ENCODE measurements at places on chromosomes 12 and 14.

DNA sequence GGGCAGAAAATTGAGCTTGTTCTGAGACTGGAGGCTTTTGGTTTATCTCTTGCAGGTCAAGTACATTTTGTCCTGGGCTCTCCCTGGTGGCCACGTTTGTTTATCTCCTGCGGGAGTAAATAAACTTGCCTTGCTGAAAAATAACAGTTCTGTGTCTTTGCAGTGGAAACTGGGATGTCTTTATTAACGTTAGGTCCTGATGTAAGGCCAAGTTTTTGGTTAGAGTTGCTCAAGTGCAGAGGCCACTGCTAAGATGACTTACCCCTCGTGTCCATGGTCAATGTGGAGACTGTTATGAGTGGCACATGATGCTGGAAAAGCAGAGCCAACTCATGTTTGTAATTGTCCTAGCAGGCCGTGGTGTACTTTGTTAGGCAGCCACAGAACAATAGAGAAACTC is 3.8 kb downstream of the PTPN11 start:
- DNase-seq, result no peak

- DNase-seq, result no peak
These were observed 9.6 kb upstream of the NPFF start for GRCh38 chr12:53516758-53517455.

- DNase-seq, result no peak
These were observed 245.3 kb downstream of the ZFP36L1 start for GRCh38 chr14:68547305-68548193.

DNA sequence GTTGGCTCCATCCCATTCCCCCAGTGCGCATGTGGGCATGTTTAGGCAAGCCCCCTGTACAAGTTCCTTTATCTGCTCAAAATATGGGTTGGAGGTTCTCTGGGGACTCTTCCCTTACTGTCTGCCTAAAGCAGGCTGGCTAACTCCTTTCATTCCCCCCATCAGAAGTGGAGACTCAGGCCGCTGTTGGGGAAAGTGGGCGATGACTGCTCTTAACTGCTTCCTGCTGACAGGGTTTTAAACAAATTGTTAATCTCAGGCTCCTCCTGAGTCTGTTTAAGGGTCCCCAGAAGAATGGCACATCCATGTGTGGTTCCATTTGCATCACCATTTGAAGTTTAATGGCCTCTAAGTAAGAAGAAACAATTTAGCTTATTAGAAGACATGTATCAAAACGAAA is 15.4 kb upstream of the FAR2 start:
- DNase-seq, result no peak

- no peak for DNase-seq
These were observed 102.1 kb downstream of the TMEM117 start for GRCh38 chr12:43937947-43938346.

DNA sequence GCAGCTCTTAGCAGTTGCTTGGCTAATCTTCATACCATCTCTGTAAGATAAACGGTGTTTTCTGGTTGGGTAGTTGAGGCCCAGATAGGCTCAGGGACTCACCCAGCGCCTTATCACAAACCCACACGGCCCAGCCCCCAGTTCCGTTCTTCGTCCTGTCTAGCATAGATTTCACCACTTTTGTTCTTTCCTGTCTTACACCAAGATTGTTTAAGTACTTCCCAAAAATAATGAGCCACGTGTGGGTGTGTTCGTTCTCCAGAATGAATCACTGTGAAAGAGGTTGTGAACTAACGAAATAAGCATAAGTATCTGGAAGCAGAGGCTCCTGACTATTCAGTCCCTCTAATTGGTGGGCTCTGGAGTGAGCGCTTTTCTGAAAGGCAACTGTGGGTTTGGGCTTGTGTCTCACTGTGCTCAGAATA is 21.4 kb downstream of the ACVR1B start:
- peak; percentile 53 for DNase-seq

GRCh38 chr12:95173392-95174251 is 43.6 kb downstream of the FGD6 start:
- DNase-seq, result no peak

GRCh38 chr12:64706306-64706705 is 52.9 kb downstream of the GNS start:
- no peak for DNase-seq

- no peak for DNase-seq
These were observed 499.2 kb upstream of the ATP2B1 start for GRCh38 chr12:90207799-90208198.

DNA sequence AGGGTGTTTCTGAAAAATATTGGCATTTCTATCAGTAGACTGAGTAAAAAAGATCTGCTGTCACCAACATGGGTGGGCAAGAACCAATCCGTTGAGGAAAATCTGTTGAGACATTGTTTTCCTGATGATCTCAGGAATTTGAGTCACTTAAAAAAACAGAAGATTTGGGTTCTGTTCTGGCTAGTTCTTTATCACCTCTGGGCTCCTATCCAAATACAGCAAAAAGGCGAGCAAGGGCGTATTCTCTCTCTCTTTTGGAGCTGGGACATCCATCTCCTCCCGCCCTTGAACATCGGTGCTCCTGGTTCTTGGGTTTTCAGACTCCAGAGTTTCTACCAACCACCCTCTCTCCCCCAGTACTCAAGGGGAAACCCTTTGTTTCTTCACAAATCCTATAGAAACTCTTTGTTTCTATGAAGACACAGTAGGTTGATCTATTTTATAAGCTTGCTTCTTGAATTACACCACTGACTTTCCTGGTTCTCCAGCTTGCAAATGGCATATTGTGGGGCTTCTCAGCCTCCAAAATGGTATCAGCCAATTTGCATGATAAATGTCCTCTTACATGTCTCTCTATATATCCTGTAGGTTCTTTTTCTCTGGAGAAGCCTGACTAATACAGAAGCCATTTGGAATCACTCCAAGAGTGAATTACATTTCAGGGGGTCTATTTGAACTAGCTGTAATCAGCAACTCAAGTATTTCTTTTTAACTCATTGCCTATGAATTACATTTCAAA is 263.9 kb upstream of the TMTC1 start:
- DNase-seq, result no peak

DNA sequence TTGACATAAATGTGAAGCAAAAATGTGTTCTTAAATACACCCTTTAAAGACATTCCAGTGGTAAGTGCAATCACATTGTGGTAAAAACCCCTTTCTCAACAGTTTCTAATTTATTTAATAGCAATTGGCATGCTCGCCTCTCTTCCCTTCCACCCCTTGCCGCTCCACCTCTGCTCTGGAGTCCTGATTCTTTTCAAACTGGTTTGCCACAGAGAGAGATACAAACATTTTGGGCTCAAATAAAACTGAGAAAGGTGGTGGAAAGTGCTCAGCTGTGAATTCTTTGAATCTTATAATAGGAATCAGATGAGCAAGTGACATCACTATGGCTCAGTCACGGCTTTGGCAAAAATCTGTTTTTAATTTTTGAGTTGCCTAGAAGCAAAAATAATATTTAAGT is 993.9 kb downstream of the GALC start:
- DNase-seq, result no peak

DNA sequence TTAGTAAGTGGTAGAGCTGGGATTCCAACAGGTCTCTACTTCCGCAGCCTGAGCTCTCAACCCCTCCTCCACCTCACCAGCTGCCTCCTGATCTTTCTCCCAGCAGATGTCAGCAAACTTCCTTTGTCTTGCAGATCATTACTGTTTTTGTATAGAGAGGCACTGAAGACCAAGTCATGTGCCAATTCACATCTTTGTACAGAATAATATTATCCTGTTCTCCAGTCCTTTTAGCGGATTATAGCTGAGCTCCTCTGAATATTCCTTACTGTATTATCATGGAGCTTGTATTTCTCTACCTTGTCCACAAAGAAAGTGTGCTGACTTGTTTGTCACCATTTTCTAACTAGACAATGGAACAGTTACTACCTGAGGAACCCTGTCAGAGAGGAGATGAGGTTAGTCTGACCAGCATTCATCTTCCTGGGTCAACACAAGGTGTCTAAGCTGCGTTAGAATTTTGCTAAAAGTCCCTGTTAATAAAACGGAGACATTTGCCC is 142.3 kb upstream of the ARHGAP5 start:
- no peak for DNase-seq

GRCh38 chr12:131827961-131828534 is at the start of gene MMP17:
Gene MMP17, plus strand, starts transcription at chr12:131828393. Its CDS starts 102 bp downstream, at chr12:131828495.
- no peak for DNase-seq

GRCh38 chr12:88922816-88923215 is 342.5 kb upstream of the KITLG start:
- no peak for DNase-seq

DNA sequence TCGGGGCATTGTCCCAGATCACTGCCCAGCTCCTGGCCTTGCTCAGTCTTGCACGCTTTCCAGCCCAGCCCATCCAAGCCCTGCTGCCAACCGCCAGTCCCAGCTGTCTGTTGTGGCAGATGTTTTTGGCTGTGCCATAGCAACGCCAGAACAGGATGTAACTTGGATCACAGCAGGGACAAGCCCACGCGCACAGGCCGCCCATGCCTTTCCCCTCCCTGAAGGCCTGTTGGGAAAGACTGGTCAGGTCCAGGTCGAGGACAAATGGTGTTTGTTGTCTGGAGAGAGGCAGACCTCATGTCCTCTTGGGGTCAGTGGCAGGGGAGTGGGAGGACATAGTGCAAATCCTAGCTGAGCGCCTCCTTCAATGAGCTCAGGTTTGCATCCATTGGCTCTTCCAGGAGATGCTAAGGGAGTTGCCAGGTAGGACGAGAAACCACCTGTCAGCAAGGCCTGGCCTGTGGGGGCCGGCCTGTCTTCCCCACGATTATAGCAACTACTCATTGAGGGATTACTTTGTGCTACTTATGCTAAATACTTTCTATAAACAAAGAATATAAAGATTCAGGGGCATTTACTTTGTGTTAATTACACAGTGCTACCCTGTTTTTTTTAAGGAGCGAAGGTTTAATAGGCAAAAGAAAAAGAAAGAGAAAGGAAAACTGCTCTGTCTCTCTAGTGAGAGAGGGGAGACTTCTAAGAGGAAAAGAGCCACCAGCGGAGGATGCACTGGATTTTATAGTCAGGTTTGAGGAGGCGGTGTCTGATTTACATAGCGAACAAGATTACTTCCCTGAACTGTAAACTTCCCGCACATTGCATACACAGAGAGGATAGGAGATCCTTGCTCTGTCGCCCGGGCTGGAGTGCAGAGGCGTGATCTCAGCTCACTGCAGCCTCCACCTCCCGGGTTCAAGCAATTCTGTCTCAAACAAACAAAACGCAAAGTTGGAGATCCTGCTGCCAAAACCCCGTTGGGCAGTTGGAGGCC is 42.8 kb upstream of the CORO1C start:
- DNase-seq, result no peak

DNA sequence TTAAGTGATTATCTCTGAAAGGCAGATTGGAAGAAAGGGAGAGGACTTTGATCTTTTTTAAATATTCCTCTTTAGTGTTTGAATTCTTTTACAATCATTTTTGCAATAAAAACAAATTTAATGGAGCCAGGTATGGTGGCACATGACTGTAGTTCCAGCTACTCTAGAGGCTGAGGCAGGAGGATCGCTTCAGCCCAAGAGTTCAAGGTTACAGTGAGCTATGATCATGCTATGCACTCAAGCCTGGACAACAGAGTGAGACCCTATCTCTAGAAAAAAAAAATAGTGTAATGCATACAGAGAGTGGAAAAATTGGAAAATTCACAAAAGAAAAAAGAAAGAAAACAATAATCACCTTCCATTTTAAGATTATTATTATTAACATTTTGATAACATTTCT is 15.2 kb upstream of the HECTD1 start:
- DNase-seq, result no peak

- DNase-seq, result no peak
These were observed 34.1 kb upstream of the SMOC1 start for GRCh38 chr14:69845050-69845581.

GRCh38 chr14:104693482-104694431 is 4.3 kb downstream of the INF2 start:
- DNase-seq, result no peak

GRCh38 chr12:75891072-75891471 is 140.5 kb downstream of the PHLDA1 start:
- no peak for DNase-seq

- no peak for DNase-seq
These were observed 243.3 kb upstream of the CRY1 start for GRCh38 chr12:107336695-107337094.
